ENCODE measurements at places on chromosomes 16 and 17. TPM values are rescaled to one million over a fixed set of nuclear protein-coding genes. Genes with fewer than 3 reads are reported as not detected.

CDRT15L2 gene
- not detected for total RNA-seq

AANAT gene
- not detected for total RNA-seq

DNA sequence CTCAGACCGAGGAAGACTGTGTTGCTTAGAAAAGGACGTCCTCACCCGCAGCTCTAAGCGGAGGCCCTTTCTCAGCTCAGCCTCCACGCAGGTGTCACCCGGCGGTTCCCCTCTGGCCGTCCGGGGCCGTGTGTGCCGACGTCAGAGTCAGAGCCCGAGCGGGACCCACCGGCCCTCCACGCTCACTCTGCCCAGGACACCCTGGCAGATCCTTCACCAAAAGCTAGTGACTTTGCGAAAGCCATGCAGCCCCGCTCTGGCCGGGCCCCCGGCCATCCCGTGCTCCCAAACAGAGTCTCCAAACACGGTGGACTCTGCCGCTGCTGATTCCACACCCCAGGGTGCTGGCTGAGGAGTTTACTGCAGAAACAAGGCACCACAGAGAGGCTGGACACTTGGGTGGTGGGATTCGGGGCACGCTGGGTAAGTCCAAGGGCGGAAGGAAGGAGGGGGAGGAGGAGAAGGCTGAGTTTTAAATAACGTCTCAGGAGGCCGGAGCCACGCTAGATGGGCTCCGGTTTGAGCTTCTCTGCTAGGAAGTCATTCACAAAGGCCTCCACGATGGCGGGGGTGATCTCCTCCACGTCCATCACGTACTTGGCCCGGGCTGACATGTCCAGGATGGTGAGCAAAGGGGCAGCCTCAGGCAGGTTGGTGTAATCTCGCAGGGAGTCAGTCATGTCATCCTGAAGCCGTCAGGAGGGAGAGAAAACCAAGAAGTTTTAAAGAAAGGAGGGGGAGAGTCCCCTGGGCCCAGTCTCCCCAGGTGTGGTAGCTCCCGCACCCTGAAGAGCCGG is 18.5 kb downstream of the MRM3 start:
- H3K36me3 ChIP-seq = peaks cover 3% of the 10 kb centered on the region
- DNase-seq = no peak
- no peak overlapping the region for H3K4me3 ChIP-seq
- H3K4me1 ChIP-seq = peaks cover 6% of the 10 kb centered on the region

DNA sequence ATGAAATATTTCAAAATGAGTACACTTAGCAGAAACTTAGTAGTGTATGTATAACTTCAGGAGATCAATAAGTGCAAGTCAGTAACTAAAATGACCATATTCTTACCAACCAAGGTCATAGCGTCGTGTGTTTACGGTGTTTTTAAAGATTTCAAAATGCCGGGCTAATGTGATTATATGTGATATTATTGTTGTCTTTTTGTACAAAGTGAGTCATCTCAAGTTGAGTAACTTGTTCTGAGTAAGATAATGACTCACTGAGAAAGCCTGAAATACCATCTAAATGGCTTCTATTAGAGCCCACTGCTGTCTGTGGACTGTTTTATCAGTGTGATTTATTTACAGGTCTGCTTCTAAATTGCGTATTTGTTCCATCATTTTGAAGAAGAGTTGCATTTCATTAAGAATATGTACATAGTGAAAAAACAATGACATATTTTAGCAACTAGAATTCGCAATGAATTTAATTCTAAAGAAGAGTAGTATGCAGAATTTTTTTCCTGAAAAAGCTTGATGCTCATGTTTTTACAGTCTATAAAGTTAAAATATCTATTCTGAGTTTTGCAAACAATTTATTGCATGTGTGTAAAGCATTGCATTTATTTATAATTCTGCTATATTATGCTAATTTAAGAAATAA is 12.7 kb downstream of the KRT12 start:
- peaks cover 31% of the 10 kb centered on the region for H3K4me1 ChIP-seq
- H3K4me3 ChIP-seq = peak overlapping the region; percentile 21
- H3K27me3 ChIP-seq = no peaks in the 10 kb centered on the region
- H3K27ac ChIP-seq = peak overlapping the region; percentile 48
- DNase-seq = no peak
- no peaks in the 10 kb centered on the region for H3K36me3 ChIP-seq

- H3K36me3 ChIP-seq = peaks cover 18% of the 10 kb centered on the region
- peak overlapping the region; percentile 48 for H3K27ac ChIP-seq
- H3K4me3 ChIP-seq = peak overlapping the region; percentile 74
- H3K4me1 ChIP-seq = peaks cover 38% of the 10 kb centered on the region
- no peaks in the 10 kb centered on the region for H3K27me3 ChIP-seq
Measured at GRCh38 chr17:38885728-38886642, 16.1 kb downstream of the LASP1 start.

DNA sequence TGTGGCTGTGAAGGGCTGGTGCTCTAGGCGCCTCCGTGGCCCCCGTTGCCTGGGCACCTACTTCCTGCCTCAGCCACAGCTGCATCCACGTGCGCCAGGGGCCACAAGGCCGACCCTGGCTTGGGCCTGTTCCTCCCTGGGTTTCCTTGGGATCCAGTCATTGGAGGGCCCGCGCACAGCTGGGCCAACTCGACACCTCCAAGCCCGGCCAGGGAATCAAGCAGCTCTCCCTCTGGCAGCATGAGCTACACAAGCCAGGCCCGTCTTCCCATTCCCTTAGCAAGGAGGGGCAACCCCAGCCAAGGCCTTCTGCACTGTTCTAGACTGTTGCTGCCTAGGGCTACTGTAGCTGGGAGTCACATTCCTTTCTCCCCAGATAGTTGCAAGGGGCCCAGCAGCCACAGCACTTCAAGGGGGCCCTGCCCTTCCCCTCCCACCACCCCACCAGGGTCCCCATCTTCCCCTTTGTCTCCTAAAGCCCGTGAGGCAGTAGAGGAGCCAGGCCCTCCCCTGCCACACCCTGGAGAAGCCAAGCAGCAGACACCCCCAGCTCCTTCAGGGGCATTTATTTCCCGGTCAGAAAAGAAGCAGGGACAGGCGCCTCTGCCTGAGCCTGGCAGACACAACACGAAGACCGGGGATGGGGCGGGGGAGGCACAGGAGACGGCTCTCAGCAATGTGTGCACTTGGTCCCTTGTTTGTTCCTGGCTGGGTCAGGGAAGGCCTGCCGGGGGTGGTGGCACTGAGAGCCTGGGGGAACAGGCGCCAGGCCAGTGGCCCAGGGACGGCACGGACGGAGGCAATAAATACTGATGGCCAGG is 3.8 kb downstream of the ARHGDIA start:
- DNase-seq = no peak
- peak overlapping the region; percentile 72 for H3K4me3 ChIP-seq
- peaks cover 10% of the 10 kb centered on the region for H3K36me3 ChIP-seq
- peaks cover 20% of the 10 kb centered on the region for H3K4me1 ChIP-seq

DNA sequence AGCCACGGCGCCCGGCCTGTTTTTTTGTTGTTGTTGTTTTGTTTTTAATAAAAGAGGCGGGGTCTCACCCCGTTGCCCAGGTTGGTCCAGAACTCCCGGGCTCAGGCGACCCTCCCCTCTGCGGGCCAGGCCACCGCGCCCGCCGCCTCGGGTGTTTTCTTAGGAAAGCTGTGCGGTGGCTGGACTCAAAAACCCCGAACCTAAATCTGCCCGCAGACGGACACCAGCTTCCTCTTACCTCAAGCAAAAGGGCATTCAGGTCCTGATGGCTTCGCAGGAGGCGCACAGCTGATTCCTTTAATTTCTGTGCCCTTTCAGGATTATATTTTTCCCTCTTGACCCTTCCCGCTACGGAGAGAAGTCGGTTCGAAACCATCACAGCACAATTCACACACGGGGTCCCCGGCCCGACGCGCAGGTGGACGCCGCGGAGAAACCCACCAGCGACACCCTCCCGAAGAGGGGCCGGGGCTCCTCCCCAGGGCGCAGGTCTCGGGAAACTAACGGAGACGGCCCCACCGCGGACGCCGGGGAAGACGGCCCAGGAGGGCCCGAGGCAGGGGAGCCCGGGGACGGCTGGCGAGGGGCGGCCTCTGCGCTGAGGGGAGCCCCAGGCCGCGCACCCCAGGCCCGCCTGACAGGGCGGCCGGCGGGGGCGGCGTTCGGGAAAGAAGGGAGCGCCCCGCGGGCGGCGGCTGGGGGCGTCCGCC is 653 bp downstream of the FANCA start:
- no peak for DNase-seq
- H3K27ac ChIP-seq = no peak overlapping the region

- H3K4me3 ChIP-seq = no peak overlapping the region
- peaks cover 21% of the 10 kb centered on the region for H3K4me1 ChIP-seq
- H3K27me3 ChIP-seq = no peaks in the 10 kb centered on the region
- no peaks in the 10 kb centered on the region for H3K36me3 ChIP-seq
Measured at GRCh38 chr16:50195756-50196155, 42.6 kb downstream of the TENT4B start.

DNA sequence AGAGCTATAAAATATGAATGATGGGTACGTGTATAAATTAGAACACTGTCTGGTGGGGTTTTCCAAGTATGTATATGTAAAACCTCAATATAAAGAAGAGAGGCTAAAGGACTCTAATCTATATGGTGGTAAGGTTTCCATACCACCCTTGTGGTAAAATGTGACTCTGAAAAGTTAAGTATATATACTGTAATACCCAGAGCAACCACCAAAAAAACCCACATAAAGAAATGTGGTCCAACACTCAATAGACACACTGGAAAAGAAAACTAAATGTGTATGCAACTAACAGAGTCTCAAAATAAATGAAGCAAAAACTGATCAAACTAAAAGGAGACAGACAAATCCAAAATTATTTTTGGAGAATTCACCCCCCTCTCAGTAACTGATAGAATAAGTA is 72.2 kb downstream of the XPO6 start:
- H3K4me1 ChIP-seq = peaks cover 8% of the 10 kb centered on the region
- no peaks in the 10 kb centered on the region for H3K27me3 ChIP-seq
- peaks cover 37% of the 10 kb centered on the region for H3K36me3 ChIP-seq
- no peak overlapping the region for H3K4me3 ChIP-seq
- H3K27ac ChIP-seq = no peak overlapping the region

DNA sequence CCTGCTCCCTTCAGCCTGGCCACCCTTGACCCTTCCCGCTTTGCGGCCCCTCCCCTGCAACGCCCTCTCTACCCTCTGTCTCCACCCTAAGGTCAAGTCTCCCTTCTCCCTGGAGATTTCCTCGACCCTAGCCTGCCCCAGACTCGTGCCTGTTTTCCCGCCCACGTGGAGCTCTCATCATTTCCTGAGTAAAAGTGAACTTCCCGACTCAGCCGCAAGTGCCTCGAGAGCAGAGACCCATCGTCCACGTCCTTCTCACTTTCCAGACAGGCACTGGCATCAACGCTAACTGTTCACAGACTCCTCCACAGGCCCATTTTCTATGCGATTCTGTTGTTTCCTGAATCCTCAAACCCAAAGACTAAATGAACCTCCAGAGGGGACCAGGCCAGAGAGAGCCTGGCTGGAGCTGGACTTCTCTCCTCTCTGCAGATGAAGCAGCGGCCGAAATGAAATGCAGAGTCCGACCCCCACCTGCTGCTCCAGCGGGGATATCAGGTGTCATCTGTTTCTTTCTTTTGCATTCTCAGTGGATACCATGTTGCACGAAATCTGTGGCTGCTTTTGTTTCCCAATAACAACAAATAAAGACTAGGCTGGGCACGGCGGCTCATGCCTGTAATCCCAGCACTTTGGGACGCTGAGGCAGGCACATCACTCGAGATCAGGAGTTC is 52.5 kb downstream of the RTN4RL1 start:
- H3K36me3 ChIP-seq = no peaks in the 10 kb centered on the region
- peaks cover 32% of the 10 kb centered on the region for H3K4me1 ChIP-seq
- H3K27ac ChIP-seq = no peak overlapping the region
- DNase-seq = no peak

DNA sequence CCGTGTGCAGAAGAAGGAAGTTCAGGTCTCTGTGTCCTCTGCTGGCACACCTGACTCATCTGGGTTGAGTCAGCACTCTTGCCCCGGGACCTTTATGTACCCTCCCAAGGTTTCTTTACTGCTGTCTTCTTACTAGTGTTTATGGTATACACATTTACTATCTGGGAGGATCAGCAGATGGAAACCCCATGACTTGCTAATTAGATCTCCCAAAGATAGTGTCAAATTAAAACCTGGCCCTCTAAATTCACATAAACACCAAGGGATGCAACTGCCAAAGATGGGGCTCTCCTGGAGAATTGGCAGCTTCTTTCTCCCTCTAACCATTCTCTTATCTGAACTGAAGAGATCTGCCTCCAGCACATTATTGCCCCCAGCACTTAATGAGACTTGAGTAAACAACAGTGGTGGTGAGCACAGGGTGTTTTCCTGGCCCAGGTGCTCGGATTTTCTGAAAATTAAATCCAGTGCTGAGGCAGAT is 718.1 kb upstream of the SOX9 start:
- peaks cover 22% of the 10 kb centered on the region for H3K4me1 ChIP-seq
- H3K27ac ChIP-seq = no peak overlapping the region
- DNase-seq = no peak
- no peak overlapping the region for H3K4me3 ChIP-seq
- peaks cover 10% of the 10 kb centered on the region for H3K27me3 ChIP-seq
- H3K36me3 ChIP-seq = no peaks in the 10 kb centered on the region

GRCh38 chr16:1167276-1168107 is 14.6 kb downstream of the CACNA1H start:
- no peaks in the 10 kb centered on the region for H3K36me3 ChIP-seq
- no peak for DNase-seq
- no peak overlapping the region for H3K27ac ChIP-seq
- no peaks in the 10 kb centered on the region for H3K27me3 ChIP-seq

DNA sequence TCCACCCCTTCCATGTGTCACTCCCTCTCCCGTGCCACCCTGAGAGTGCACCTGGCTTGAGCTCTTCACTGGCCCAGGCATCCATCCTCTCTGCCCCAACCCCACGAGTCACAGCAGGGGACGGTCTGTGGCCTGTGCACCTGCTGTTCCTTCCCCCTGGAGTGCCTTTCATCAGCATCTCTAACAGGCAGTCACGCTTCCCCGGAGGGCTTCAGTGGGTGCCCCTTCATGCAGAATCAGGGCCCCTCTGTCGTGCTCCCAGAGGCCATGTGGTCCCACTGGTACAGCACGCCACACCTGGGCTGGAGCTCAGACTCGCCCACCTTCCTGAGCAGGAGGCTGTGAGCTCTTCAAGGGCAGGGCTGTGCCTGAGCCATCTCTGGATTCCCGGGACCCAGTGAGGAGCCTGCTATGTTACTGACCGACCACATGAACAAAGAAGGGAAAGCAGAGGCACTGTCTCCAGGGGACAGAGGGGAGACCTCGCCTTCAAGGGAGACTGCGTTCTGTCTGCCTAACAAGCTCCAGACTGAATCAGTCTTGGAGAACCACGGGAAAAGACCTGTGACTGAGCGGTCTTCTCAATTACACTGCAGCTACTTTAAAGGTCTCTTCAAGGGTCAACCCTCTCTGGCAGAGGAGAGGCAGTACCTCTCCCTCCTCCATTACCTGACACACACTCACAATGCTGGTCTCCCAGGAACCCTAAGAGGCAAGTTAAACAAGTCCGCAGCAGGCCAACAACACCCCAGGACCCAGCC is 78.8 kb upstream of the DOC2B start:
- H3K4me3 ChIP-seq = no peak overlapping the region
- DNase-seq = peak; percentile 64
- H3K27ac ChIP-seq = no peak overlapping the region
- H3K4me1 ChIP-seq = no peaks in the 10 kb centered on the region
- H3K36me3 ChIP-seq = peaks cover 10% of the 10 kb centered on the region
- no peaks in the 10 kb centered on the region for H3K27me3 ChIP-seq

Measured in type B pancreatic cell (in vitro differentiated cells).